ENCODE measurements at places on chromosomes 3 and 15.

DNA sequence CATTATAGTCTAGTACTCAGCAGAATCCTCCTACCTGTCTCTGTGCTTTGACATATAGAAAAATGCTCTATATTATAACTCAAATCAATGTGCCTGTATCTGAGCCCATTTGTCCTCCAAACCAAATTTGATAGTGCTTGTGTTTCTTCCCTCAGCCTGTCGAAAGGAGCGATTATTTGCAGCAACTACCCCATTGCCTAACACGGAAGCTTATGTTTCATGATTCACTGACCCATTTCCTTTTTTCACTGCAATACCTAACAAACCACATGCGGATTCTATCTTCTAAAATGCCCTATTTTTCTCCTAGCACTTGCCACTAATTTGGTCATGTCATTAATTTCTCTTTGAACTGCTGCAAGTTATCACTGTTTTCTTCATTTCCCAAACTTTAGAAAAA, 1220.6 kb upstream of the CADM2 start:
- no peak for DNase-seq

GRCh38 chr15:79436037-79436780, 4.1 kb downstream of the MINAR1 start:
- no peak for DNase-seq

DNA sequence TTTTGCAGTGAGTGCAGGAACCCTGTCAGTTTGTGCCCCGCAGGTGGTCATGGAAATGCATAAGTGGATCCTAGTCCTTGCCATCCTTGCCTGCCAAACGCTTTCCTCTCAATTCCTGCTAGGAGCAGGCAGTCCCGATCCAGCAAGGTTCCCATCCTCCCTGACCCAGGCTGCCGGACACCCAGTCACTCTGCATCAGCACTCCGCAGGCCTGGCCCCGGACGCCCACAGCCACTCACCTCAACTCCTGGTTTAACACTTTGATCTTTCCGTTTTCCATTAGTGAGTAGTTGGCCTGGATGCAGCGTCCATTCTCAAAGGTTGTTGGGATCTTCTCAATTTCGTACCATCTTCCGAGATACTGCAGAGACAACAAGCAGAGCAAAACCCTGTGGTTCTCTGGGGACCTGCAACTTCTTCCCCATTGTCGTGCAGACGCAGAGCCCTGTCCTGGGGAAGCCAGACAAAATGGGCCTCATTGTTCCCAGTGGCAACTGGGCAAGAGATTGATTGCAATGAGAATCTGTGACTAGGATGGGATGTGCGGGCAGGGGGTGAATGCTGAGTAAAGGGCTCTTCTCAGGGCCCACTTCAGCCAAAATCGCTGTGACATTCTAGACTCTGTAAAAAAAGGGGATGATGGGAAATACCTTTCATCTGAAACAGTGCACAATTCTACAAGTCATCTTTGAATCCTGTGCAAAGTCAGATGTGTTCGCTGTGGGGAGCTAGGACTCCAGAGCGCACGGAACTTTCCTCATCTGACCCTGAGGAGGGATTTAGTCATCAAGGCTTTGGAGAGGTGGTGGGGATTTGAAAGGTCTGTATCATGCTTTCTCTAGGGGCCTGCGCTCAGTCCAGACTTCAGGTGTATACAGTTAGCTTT, 9.9 kb downstream of the APOD start:
- DNase-seq, result no peak

DNA sequence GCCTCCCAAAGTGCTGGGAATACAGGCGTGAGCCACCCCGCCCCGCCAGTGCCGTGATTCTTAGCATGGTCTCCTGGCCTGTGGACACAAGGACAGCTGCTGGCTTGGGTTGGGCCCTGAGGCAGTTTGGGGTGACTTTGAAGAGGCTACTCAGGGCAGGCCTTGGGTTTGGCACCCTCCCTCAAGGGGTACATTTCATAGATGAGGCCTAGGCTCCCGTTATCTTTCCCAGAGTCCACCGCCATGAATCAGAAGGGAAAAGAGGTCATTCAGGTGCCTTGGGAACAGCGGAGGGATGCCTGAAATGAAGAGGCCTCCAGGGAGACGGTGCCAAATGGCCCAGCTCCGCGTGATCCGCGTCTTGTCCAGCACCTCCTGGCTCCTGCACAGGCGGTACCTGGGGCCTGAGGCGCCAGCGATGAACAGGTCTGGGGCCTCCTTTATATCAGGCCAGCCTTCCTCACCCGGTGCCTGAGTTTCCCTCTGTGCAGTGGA, 9.3 kb downstream of the GNAI2 start:
- no peak for DNase-seq

GRCh38 chr3:182382112-182382857, 411.0 kb upstream of the ATP11B start:
- DNase-seq, result no peak

DNA sequence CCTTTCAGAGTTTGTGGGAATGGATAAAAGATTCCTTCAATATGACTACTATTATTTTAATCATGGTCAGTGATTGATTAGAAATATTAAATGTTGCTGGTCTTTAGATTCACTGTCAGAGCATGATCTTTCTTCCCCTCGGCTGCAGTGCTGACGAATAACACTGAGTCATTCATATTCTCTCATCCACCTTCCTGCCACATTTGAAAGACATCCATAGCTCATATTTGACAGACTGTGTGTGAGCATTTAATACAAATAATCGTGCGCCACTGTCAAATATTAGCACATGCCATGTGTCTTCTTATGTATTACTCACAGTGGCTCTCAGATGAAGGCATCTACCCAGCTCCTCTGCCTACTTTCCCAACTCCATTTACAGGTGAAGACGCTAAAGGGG, 476.5 kb upstream of the TPRG1 start:
- DNase-seq, result no peak

DNA sequence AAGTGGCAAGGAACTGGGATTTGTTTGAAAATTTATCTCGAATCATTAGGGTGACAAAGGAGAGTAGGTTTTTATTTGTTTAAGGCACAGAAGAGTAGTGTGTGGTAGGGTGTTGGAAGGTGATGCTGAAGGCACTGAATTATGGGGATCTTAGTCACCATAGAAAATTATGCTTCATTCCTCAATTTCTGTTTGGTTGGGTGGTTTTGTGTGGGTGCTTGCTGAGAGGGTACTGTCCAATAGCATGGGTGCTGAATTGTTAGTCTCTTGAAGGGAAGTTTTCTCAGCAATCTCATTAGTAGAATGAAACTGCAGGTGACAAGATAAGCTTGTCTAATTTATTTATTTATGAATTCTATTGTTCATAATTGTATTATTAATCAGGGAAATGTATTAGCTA, 610.9 kb downstream of the AGBL1 start:
- DNase-seq, result no peak

DNA sequence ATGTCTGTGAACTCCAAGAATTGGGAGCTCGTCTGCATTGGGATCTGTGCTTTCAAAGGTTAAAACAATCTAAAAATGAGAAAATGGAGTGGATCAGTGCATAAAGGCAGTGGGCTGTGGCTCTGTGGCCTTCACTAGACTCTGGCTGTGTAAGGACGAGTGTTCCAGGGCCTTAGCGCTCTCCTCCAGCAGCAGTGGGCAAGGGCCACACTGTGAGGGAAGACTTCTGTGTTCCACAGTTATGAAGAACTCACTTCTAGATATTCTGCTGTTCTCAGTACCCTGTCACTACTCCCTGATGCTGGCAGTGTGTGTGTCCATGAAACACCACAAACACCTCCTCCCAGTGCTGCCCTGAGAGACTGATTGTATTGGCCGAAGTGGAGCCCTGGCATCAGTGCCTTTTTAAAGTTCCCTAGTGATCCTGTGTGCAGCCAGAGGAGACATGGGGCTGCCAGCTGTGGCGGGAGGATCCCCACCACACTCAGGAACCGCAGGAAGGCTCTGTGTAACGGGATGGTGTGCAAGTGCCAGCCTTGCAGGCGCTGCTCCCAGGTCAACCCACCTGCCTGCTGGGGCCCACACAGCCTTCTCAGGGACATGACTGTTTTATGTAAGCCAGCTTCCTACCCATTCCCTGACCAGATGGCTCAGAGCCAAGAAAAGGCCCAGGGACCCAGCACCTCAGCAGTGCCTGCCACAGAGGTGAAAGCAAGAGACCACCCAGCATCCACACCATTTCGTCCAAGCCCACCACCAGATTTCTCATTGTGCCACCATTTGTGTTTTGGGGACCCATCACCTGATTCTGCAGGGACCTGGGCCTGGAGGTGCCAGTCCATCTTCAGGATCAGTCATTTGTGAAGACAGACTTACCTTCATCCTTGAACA, 40.4 kb downstream of the ABTB1 start:
- no peak for DNase-seq

- no peak for DNase-seq
Measured at GRCh38 chr3:9622438-9622837, 26.9 kb upstream of the MTMR14 start.

DNA sequence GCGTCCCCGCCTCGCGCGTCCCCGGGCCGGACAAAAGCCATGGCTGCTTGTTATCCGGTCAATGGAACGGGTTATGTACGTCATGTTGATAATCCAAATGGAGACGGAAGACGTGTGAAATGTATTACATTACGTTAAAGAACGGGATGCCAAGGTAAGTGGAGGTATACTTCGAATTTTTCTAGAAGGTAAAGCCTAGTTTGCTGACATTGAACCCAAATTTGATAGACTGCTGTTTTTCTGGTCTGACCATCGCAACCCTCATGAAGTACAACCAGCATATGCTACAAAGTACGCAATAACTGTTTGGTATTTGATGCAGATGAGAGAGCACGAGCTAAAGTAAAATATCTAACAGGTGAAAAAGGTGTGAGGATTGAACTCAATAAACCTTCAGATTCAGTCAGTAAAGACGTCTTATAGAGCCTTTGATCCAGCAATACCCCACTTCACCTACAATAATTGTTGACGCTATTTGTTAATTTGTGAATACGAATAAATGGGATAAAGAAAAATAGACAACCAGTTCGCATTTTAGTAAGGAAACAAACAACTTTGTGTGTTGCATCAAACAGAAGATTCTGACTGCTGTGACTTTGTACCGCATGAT, 19.8 kb downstream of the WDR73 start:
- no peak for DNase-seq

DNA sequence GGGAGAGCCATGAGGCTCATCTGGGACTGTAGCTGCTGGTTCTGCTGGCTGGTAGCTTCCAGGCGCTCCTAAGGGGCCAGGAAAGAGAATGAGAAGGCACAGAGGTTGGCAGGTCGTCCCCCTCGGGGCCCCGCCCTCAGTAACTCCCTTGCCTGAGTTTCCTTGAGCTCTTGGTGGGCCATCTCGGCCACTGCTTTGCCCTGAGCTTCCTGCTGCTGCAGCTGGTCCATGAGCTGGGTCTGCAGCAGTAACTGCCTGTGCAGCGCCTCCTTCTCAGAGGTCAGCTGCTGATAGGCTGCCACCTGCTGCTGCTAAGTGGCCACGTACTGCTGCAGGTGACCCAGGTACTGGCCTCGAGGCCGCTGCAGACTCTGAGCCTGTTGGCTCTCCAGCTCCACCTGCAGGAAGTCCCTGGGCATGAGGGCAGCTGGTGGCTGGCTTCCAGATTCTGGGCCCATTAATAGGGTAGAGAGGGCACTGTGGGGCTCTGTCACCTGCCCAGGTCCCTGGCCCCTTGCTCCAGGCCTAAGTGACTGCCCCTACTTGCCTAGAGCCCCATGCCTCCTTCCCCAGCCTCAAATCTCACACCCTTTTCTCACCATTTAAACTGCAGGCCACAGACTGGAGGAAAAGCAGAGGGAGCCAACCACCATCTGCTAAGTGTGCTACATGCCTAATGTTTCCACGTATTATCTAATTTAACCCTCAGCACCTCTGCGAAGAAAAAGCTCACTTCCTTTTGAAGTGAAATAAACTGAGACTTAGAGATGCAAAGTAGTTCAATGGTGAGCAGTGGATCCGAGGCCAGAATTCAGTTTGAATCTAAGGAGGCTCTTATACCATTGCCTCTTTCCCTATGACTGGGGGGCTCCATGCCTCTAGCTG, 10.8 kb upstream of the VPS33B start:
- DNase-seq, result peak; percentile 21

DNA sequence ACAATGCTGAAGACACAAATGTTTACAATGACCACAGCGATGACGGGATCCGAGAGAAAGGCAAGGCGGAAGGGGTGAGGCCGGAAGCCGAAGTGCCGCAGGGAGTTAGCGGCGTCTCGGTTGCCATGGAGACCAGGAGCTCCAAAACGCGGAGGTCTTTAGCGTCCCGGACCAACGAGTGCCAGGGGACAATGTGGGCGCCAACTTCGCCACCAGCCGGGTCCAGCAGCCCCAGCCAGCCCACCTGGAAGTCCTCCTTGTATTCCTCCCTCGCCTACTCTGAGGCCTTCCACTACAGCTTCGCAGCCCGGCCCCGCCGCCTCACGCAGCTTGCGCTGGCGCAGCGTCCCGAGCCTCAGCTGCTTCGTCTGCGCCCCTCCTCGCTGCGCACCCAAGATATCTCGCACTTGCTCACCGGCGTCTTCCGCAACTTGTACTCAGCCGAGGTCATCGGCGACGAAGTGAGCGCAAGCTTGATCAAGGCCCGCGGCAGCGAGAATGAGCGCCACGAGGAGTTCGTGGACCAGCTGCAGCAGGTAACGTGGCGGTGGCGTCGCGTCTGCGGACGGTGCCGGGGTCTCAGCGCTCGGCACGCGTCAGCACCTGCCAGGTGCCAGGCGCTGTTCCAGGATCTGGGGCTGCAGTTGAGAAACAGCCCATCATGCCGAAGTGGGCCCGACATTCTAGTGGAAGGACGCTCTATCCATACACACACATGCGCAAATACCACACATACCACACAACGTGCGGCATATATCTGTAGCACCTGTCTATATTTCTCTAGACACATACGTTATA, at the start of gene DLEC1:
TSS of gene DLEC1 (plus strand) at position 108 of the 798 bp plus-strand sequence. CDS start at position 126, 18 bp downstream.
- peak; percentile 52 for DNase-seq

DNA sequence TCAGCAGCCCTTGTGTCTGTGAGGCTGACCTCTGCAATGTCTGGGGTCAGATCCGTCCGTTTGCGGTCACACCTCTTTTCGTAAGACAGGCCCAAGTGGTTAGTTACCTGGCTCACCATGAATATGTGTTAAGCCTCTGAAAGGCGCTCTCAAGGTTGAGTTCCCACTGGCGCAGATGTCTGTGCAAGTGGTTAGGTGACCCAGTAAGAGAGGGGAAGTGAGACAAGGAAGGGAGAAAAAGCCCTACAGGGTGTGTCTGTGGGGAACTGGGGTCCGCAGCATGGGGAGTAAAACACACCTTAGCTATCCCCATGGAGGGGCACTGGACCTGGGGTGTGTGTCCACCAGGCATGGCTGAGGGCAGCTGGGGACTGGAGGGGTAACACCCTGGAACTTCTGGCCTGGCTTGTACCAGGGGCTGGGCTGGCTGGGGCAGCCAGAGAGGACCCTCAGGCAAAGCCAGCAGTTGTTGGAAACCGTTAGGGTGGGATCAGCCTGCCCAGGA, 391.6 kb upstream of the PROK2 start:
- no peak for DNase-seq

DNA sequence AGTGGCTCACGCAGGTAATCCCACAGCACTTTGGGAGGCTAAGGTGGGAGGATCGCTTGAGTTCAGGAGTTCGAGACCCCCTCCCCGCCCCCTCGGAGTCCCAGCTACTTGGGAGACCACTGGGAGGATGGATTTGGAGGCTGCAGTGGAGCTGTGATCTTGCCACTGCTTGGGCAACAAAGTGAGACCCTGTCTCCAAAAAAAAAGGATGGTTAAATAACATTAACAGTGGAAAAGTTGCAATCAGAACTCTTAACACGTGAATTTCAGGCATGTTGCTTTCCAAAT, 1.4 kb upstream of the TMEM87A start:
- DNase-seq, result no peak
